ENCODE measurements at places on chromosomes 13 and 19. TPM values are rescaled to one million over a fixed set of nuclear protein-coding genes. Genes with fewer than 3 reads are reported as not detected.

CCDC70 gene
- not detected for total RNA-seq

- H3K4me3 ChIP-seq: no peak overlapping the region
- DNase-seq: peak; percentile 59
- H3K4me1 ChIP-seq: peaks cover 25% of the 10 kb centered on the region
- H3K27me3 ChIP-seq: no peaks in the 10 kb centered on the region
- peak overlapping the region; percentile 37 for H3K27ac ChIP-seq
- H3K36me3 ChIP-seq: no peaks in the 10 kb centered on the region
These were observed 14.4 kb downstream of the EPS15L1 start for GRCh38 chr19:16457195-16457953.

DNA sequence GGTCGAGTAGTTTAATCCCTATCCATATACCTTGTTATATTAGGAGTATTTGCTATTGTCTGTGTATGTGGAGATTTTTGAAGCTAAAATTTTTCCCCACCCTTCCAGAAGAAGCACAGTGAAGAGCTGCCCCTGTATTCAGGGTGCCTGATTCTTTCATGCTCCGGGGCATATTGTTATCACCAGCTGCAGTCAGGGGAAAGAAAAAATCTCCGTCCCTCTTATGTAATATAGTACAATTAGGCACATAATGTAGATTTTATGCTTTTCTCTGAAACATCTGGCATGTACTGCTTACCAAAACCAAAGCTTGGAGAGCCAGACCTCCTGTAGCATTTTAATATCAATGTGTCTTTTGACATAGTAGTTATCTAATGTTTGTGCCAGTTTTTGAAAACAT, 214.9 kb upstream of the EDNRB start:
- H3K4me3 ChIP-seq: no peak overlapping the region
- no peaks in the 10 kb centered on the region for H3K36me3 ChIP-seq
- H3K27ac ChIP-seq: no peak overlapping the region
- no peaks in the 10 kb centered on the region for H3K27me3 ChIP-seq
- DNase-seq: no peak

DNA sequence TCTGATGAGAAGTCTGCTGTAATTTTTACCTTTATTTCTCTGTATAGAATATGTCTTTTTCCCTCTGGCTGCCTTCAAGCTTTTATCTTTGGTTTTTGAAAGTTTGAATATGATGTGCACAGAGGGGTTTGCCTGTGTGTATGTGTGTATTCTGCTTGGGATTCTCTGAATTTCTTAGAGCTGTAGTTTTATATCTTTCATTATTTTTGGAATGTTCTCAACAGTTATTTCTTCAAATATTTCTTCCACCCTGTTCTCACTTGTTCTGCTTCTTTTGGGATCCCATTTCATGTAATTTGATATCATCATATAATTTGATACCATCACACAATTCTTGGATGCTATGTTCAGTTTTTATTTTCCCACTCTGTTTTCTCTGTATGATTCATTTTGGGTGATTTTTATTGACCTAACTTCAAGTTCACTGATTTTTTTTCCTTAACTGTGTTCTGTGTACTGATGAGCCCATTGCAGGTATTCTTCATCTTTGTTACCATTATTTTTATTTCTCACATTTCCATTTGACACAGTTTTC, 7.5 kb downstream of the COG3 start:
- H3K27me3 ChIP-seq: no peaks in the 10 kb centered on the region
- H3K36me3 ChIP-seq: peaks cover 2% of the 10 kb centered on the region
- no peak overlapping the region for H3K4me3 ChIP-seq
- no peak overlapping the region for H3K27ac ChIP-seq
- no peak for DNase-seq

- peak; percentile 16 for DNase-seq
- H3K4me1 ChIP-seq: peaks cover 4% of the 10 kb centered on the region
- H3K27ac ChIP-seq: no peak overlapping the region
These were observed 107.1 kb downstream of the UBL3 start for GRCh38 chr13:29743201-29743786.

DNA sequence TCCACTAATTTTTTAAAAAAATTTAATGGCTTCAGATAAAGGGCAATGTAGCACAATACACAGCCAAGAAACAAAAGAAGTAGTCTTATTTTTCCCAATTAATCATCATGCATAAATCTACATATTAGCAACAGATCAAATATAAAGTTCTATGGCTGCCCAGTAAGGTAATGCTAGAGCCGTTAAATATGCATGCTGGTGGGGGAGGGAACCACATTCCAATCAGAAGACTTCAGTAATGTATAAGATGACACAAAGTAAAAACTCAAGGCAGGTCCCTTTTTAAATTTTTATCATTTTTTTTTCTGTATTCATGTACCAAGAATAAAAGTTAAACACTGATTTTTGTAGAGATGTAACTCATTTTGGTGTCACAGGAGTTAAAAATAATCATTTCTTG, 62.0 kb downstream of the MPHOSPH8 start:
- no peak for DNase-seq
- no peaks in the 10 kb centered on the region for H3K4me1 ChIP-seq
- H3K27me3 ChIP-seq: no peaks in the 10 kb centered on the region
- H3K4me3 ChIP-seq: no peak overlapping the region
- H3K36me3 ChIP-seq: no peaks in the 10 kb centered on the region
- H3K27ac ChIP-seq: no peak overlapping the region

- no peak overlapping the region for H3K4me3 ChIP-seq
- no peak overlapping the region for H3K27ac ChIP-seq
- H3K4me1 ChIP-seq: no peaks in the 10 kb centered on the region
- H3K36me3 ChIP-seq: no peaks in the 10 kb centered on the region
These were observed 51.5 kb downstream of the SOX21 start for GRCh38 chr13:94660695-94661326.

GRCh38 chr13:111548301-111548700, 227.9 kb downstream of the TEX29 start:
- no peaks in the 10 kb centered on the region for H3K27me3 ChIP-seq
- no peaks in the 10 kb centered on the region for H3K36me3 ChIP-seq
- no peak overlapping the region for H3K27ac ChIP-seq
- H3K4me1 ChIP-seq: no peaks in the 10 kb centered on the region

GRCh38 chr13:29505511-29505910, 90.0 kb downstream of the SLC7A1 start:
- no peak for DNase-seq
- no peaks in the 10 kb centered on the region for H3K4me1 ChIP-seq
- no peak overlapping the region for H3K27ac ChIP-seq
- H3K36me3 ChIP-seq: no peaks in the 10 kb centered on the region

GRCh38 chr13:98239162-98240076, 62.4 kb upstream of the RNF113B start:
- peak; percentile 73 for DNase-seq
- no peak overlapping the region for H3K4me3 ChIP-seq
- no peaks in the 10 kb centered on the region for H3K27me3 ChIP-seq
- no peaks in the 10 kb centered on the region for H3K36me3 ChIP-seq
- no peak overlapping the region for H3K27ac ChIP-seq

CYSLTR2 gene
- 0.92 TPM for total RNA-seq

DNA sequence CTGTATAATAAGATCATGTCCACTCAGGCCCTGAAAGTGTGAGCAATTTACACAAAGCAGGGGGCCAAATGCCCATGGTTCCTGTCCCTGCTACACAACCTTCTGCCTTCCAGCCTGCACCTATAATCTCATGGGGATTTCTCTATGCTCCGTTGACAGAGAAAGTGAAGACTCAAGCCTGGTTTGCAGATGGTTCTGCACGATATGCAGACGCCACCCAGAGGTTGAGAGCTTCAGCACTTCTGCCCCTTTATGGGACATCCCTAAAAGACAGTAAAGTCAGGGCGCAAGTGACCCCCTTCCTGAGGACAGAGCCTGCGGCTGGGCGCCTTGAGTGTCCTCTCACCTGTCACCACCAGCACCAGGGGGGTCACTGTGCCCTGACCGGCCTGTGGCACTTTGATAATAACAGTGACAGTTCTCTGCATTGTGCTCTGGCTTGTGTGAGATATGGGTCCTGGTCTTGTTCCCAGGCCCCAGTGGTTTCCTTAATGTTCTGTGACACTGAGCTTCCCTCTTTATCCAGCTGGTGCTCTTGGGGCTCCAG, 15.1 kb downstream of the LILRA5 start:
- no peaks in the 10 kb centered on the region for H3K36me3 ChIP-seq
- no peaks in the 10 kb centered on the region for H3K27me3 ChIP-seq
- no peak overlapping the region for H3K27ac ChIP-seq

DNA sequence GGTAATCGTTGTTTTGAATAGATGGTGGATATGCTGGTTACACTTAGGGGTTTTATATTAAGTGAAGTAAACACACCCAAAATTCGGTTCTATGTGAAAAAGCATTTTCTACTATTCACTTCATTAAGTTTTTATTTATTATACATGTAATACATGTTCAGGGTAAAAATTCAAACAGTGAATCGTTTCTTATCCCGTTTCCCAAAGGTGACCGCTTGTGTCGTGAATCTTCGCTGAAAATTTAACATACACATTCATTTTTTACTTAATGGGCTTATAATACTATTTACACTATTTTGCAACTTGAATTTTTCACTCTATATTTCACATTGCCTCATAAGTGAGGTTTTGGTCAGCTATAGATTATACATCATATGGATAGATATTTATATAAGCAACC, 24.5 kb downstream of the IPO5 start:
- no peak overlapping the region for H3K4me3 ChIP-seq
- no peak overlapping the region for H3K27ac ChIP-seq

DNA sequence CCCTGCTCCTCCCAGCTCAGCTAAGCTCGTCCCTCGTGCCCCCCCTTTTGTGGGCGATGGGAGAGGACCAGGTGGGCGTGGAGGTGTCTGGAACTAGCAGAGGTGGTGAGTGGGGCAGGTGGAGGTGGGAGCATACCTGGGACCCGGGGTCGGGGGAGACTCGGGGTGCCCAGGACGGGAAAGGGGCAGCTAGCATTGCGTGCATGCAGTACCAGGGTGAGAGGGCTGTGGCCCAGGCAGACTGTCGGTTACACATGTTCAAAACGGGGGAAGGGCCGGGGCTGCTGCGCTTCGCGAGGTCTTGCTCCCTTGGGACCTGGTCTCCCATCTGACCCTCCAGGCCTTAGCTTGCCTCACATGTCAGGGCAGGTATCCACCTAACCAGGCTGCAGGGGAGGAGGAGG, 9.1 kb downstream of the TLE5 start:
- H3K27me3 ChIP-seq: no peaks in the 10 kb centered on the region
- H3K4me3 ChIP-seq: no peak overlapping the region
- H3K27ac ChIP-seq: no peak overlapping the region
- no peak for DNase-seq

COX7A1 gene
- 53.1 TPM for total RNA-seq

DNA sequence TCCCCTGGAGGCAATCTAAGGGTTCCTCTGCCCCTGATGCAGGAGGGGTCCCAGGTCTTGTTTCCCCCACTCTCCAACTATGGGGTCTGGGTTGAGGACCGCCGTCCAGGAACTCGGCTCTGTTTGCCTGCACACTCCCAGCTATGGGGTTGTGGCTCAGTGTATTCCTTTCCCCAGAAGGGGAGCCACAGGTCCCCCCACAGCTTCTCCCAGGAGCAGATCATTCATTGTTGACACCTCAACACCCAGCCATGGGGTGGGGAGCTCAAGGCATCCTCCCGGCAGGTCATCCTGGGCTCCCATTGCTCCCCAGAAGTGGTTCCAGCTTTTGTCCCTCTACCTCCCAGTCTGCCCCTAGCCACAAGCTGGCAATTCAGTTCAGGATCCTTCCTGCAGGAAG, 975 bp downstream of the ZNF358 start:
- H3K27ac ChIP-seq: peak overlapping the region; percentile 53
- no peaks in the 10 kb centered on the region for H3K27me3 ChIP-seq
- peak overlapping the region; percentile 53 for H3K4me3 ChIP-seq
- H3K4me1 ChIP-seq: no peaks in the 10 kb centered on the region
- DNase-seq: no peak

C19orf18 gene
- total RNA-seq: 1.3 TPM

DNA sequence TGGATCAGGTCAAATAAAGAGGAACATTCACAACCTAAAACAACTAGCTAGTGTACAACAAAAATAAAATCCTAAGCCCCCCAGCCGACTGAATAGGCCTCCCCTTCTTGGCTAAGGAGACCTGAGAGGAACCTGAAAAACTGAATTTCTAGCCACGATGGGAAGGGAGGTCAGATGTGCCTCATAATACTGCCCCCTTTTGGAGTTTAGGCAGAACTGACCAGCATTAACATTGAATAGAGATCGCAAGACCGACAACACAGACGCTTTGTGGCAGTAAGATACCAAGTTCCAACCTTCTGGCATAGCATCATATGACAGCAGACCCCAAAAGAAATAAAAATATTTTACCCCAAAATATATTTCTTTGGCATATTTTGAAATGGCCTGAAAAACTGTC, 15.9 kb downstream of the CBY2 start:
- no peaks in the 10 kb centered on the region for H3K27me3 ChIP-seq
- DNase-seq: peak; percentile 23
- H3K27ac ChIP-seq: no peak overlapping the region
- H3K4me3 ChIP-seq: no peak overlapping the region

TICAM1 gene
- total RNA-seq: 4.5 TPM

- peaks cover 10% of the 10 kb centered on the region for H3K36me3 ChIP-seq
- H3K4me1 ChIP-seq: peaks cover 4% of the 10 kb centered on the region
- H3K27ac ChIP-seq: no peak overlapping the region
- H3K4me3 ChIP-seq: no peak overlapping the region
These were observed 127.6 kb downstream of the KDM4B start for GRCh38 chr19:5096536-5096935.

DNA sequence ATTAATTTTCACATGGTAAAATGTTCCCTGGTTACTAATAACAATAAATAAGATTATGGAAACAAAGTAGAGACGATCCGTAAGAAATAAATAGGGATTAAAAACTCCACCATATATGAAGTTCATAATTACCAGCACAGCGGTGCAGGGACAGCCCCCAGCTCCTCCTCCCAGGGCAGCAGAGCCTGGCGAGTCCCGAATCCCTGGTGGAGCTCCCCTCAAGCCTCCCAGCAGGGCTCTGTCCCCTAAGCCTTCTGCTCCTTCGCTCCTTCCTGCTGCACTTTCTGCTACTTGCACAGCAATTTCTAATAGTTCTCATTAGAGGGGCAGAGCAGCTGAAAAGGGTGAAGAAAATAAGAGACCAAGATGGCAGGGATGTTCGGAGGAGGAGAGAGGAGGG, 43.6 kb downstream of the RASA3 start:
- H3K4me3 ChIP-seq: no peak overlapping the region
- DNase-seq: no peak
- no peaks in the 10 kb centered on the region for H3K4me1 ChIP-seq

DNA sequence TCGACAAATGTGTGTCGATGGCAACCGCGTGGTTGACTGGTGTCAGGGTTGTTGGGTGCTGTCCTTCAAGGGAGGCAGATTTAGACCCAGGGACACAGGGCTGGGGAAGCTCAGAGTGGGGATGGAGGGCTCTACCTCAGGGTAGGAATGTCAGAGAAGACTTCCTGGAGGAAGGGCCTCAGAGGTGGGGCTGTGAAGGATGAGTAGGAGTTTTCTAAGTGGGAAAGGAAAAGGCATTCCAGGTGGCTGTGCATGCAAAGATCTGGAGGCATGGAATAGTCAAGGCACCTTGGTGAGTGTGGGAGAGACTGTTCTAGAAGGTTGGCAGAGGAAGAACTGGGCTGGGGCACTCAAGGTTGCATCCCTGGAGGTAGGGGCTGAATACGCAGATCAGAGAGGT, 2.0 kb downstream of the NRTN start:
- peaks cover 4% of the 10 kb centered on the region for H3K4me1 ChIP-seq
- H3K27me3 ChIP-seq: peaks cover 5% of the 10 kb centered on the region
- no peak overlapping the region for H3K27ac ChIP-seq
- no peaks in the 10 kb centered on the region for H3K36me3 ChIP-seq
- H3K4me3 ChIP-seq: no peak overlapping the region

PTPRH gene
- 0.37 TPM for total RNA-seq

Measured in lung (tissue), 17 donors.